NCI-H345 (cell line): ENCODE measurements at places on chromosomes 11 and 22.

DNA sequence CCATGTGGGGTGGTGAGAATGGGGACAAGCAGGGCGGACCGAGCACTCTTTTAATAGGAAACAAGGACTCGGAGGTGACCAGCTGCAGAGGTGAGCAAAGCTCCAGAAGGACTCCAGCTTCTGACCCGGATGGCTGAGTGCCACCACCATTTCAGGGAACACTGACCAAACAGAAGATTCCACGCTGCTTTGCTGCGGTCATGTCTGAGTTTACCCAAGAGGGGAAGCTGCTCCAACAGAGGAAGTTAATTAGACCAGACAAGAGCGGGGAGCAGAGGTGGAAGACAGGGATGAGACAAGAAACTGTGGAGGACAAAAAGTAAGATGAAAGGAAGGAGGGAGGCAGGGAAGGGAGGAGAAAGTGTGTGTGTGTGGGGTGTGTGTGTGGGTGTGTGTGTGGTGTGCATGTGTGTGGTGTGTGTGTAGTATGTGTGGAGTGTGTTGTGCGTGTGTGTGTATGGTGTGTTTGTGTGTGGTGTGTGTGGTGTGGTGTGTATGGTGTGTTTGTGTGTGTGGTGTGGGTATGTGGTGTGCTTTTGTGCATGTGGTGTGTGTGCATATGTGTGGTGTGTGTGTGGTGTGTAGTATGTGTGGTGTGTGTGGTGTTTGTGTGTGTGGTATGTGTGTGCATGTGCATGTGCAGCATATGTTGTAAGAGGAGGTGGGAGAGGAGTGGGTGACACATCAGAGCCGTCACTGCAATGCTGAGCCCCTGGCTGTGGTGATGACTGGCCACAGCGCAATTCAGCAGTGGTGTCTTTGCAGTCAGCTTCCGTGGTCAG lies 82.2 kb upstream of the AKIP1 start:
- DNase-seq: no peak

- DNase-seq: peak; percentile 13
These were observed 27.6 kb downstream of the TENM4 start for GRCh38 chr11:79413268-79413667.

- peak; percentile 67 for DNase-seq
These were observed 680.9 kb upstream of the ANO5 start for GRCh38 chr11:21511835-21512440.

GRCh38 chr22:17753401-17753989 lies 20.8 kb downstream of the BID start:
- no peak for DNase-seq

DNA sequence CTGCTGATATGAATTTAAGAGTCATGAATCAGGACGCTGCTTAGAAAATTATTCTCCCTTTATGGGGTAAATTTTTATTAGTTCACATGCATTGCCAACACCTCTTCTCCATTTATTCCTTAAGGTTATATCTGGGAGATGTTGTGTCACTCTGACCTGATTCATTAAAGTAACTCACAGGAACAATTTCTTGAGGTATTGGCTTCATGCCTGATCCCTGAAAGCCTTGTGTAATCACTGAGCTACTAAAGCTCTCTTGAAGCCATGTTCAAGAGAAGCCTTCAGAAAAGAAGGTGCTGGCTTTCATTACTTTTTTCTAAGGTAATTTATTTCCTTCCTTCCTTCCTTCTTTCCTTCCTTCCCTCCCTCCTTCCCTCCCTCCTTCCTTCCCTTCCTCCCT lies 420.6 kb downstream of the RAB38 start:
- DNase-seq: no peak

GRCh38 chr11:120805960-120806555 lies 217.8 kb upstream of the TBCEL start:
- DNase-seq: no peak
